ENCODE measurements at places on chromosomes 4 and X.

GRCh38 chrX:56765811-56766553, 36.9 kb downstream of the NBDY start:
- DNase-seq = no peak

DNA sequence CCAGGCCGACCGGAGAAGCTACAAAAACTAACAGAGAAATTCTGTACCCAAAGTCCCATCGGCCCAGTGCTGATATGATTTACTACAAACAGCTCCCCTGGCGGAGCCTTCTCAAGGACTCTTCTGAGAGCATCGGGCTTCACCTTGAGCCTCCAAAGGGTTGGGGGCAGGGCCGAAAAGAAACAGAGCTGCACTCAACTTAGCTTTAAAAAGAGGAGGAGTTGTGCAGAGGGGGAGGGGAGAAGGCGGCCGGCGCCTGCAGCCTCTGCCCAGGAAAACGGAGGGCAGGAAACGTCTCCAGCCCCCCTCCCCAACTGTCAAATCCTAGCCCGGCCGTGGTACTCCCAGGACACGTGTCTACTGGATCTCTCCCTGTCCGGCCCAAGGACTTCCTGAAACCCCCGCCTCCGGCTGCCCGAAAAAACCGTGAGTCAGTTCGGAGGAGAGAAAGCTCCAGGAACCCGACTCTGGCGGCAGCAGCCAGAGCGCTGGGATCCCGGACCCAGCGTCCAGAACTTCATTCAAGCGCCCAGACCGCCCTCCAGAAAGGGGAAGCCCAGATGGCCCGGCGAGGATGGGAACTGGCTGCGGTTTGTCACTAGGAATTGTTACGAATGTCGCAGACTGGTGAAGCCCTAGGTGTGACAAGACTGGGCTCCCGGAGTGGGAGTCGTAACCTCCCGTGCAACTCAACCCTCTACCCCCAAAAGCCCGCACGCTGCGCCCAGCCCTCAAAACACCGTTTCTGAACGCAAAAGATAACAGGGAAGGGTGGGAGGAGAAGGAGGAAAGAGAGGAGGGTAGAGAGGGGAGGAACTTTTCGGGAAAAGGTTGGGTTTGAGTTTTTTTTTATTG, 973 bp downstream of the ADAMTS3 start:
- DNase-seq = peak; percentile 72

DNA sequence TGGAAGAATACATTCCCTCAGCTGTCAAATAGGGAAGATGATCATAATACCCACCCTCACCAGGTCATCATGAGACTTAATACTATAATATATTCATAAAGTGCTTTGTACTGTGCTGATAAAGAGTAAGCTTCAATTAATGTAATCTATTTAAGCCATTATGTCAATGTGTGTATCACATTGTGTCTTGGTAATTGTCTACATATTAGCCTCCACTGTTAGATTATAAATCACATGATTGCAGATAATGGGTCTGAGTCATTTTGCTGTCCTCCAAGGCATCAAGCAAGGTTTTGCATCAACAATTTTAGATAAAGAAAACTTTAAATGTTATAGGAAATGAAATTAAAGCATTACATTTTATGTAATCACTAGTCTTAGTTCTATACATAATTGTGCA, 45.2 kb upstream of the CEP135 start:
- no peak for DNase-seq

GRCh38 chr4:120703908-120704307, 218.6 kb downstream of the PRDM5 start:
- no peak for DNase-seq

- DNase-seq = no peak
These were observed 755.9 kb downstream of the PCDH19 start for GRCh38 chrX:99654188-99654587.

- peak; percentile 30 for DNase-seq
These were observed 174.5 kb downstream of the SMIM20 start for GRCh38 chr4:26088433-26088928.

DNA sequence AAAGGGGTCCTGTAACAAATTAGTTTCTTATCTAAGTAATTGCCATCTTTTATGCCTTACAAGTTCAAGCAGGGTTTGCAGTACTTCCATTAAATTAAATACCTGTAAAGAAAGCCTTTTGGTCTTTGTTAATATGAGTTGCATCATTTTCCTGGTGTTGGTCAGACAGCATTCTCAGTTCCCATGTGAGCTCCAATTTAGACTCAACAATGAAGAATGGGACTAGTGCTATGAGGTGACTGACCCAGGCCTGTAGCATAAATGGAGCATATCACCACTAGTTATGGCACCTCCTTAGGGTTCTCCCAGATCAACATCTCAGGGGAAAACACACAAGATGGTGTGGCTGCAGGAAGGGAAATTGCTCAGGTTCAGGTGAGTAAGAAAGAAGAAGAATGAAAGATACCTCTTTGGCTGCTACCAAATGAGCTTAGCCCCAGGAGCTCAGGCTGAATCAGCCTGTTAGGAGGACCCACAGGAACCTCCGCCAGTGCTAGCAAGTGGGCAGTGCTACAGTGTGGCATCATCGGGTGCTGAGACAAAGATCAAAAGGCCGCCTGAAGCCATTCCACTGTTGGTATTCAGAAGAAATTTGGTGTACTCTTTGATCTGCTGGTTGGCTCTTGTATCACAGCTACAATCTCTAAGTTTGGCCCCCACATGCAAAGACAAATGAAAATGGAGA, 1.8 kb downstream of the TTC29 start:
- DNase-seq = no peak

GRCh38 chrX:113747274-113747973, 836.5 kb upstream of the HTR2C start:
- DNase-seq = no peak

- DNase-seq = no peak
These were observed 70.9 kb downstream of the PDHA2 start for GRCh38 chr4:95910749-95911148.

GRCh38 chr4:117293784-117294183, 208.4 kb upstream of the TRAM1L1 start:
- no peak for DNase-seq

- DNase-seq = no peak
These were observed 23.9 kb downstream of the ANKRD17 start for GRCh38 chr4:73234712-73235111.

DNA sequence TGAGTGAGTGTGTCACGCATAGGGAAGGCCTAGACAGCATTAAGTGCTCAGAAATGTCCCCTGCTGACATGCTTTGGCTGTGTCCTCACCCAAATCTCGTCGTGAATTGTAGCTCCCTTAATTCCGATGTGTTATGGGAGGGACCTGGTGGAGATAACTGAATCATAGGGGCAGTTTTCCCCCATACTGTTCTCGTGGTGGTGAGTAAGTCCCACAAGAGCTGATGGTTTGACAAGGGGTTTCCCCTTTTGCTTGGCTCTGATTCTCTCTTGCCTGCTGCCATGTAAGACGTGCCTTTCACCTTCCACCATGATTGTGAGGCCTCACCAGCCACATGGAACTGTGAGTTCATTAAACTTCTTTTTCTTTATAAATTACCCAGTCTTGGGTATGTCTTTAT, 78.0 kb downstream of the NSUN7 start:
- DNase-seq = no peak

- DNase-seq = no peak
These were observed 51.7 kb downstream of the ZFX start for GRCh38 chrX:24201216-24201615.

DNA sequence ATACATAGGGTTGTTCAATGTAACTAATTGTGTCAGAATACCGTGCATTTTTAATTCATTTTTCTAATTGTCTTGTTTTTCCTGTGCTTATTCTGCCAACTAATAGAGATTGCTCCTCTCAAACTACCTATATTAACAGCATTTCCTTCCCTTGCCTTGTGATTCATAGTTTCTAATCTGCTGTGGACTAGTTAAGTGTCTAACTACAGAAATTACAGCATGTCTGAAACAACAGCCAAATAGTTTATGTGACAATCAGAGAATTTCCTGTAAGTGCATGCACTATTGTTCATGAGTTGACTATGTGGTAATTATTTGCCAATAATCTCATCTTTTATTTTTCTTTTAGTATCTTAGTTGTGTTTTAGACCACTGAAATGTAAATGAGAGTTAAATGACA, 4.1 kb upstream of the SEC24B start:
- DNase-seq = no peak

DNA sequence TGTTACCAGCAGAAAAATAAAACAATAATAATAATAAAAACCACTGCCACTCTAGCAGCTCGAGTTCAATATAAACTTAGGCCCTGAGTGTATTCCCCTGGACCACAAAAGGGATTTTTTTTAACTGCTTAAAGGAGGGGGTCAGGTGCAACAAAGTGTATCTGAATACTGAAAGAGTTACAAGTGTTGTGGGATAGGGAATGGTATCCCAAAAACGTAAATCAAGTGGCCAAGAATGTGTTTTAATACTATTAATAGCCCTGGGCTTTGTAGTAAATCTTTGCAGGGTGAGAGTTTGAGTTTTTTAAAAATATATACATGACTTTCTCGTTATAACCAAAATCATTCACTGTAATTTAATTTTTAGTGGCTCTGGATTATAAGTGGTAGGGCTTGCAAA, 860.1 kb upstream of the INTU start:
- DNase-seq = no peak

- no peak for DNase-seq
These were observed 9.5 kb downstream of the RAB9A start for GRCh38 chrX:13698432-13698831.

GRCh38 chr4:39043861-39044363, 11.7 kb upstream of the TMEM156 start:
- DNase-seq = no peak

DNA sequence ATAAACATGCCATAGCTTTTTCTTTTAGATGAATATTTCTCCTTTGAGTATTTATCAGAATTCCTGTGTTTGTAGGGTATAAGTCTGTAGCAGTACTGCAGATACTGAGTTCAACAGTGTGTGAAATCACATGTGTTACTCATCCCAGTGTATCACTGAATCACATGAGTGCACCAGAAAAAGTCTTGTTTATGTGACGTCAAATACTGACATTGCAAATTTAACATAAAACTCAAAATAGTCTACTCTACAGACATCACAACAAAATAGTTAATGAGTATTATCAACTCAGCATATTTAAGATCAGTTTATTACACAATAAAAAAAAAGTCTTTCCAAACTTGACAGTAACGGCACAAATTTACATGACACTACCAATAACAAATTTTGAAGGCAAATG, 221.3 kb downstream of the DCTD start:
- DNase-seq = no peak

DNA sequence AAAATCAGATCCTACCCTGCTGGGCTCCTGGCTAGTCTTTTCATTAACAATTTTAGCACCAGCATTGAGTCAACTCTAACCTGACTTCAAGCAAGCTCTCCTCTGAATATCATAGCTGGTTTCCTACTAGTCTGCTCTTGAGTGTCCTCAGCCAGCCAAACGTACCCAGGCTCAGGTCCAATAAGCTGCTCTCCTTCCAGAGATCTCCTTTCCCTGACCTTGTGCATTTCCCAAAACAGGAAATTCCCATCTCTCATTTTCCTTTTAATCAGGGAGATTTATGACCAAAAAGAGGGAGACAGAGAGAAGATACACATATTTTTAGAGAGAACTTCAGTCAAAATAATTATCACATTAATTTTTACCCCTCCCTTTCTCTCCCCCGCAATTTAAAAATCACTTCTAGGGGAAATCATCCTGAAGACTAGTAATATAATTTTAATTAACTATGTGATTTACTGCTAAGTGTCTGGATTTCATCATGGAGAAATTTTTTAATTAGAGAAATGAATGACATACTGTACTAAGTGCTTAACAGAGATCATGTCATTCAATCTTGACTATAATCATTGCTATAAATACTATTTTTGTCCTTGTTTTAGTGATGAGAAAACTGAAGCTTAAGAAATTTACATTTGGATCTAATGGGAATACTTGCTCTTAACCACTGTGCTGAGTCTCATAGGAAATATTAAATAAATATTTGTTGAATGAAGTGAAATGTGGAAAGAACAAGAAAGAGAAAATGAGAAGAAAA, 421.7 kb upstream of the INTU start:
- DNase-seq = no peak

GRCh38 chrX:153836921-153837320, 6.6 kb upstream of the PDZD4 start:
- no peak for DNase-seq

GRCh38 chr4:85149676-85150075, 183.2 kb upstream of the WDFY3 start:
- peak; percentile 17 for DNase-seq

DNA sequence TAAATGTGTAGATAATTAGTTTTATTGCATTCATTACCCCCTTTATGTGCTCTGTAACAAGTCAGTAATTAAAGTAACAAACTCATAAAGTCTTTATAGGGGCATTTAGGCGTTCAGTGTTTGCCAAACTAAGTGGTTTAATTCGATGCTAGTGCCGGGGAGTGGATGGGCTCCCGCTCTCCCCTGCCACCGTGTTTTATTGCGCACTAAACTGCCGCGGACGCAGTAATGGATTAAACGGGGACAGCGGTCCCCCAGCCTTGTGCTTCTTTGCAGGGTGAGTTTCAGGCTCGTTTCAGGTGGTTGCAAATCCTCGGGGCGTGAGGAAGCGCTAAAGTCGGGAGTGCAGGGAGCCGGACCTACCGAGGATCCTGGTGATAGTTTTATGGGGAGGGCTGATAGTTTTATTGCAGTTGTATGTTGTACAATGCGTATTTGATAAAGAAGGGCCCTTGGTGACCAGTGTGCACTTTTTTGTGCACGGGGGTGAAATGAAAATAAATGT, 1.6 kb upstream of the PHOX2B start:
- no peak for DNase-seq

DNA sequence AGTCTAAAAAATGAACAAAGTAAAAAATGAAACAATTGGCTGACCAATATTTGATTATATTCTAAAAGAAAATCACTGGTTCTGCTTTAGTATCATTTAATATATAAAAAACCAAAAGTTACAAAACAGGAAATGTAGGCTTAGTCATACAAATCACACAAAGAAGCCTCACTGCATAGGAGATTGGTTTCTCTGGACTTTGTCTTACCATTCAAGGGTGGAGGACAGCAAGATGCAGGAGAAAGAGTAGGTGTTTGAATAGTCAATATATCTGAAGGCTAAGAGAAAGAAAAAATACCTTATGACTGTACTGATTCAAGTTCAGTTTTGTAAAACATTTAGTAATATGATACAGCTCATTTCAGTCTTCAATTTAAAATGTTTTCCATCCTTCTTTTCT, 28.6 kb upstream of the TAF9B start:
- DNase-seq = no peak

DNA sequence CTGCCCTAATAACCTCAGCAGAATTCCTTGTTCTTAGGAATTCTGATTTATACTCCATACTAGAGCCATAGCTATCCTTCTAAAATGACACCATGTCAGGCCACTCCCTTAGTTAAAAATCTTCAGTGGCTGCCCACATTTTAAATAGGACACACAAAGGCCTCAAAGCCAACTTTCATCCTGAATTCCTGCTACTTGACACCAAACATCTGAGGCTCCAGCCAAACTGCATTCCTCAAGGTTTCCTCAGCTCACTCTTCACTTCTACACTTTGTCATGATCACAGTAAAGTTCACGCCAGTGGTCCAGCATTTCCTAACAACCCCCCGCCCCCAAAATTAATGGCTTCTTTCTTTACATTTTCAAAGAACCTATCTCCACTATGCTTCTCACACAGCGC, 124.3 kb downstream of the ADGRA3 start:
- DNase-seq = no peak

All from HS-27A (cell line).